ENCODE measurements at places on chromosomes 5 and 9.

GRCh38 chr5:87022415-87022814 lies 245.3 kb upstream of the RASA1 start:
- DNase-seq: no peak

GRCh38 chr5:143614831-143615230 lies 197.1 kb upstream of the HMHB1 start:
- no peak for DNase-seq

- DNase-seq: no peak
Measured at GRCh38 chr9:106482733-106483132, 380.2 kb upstream of the ZNF462 start.

DNA sequence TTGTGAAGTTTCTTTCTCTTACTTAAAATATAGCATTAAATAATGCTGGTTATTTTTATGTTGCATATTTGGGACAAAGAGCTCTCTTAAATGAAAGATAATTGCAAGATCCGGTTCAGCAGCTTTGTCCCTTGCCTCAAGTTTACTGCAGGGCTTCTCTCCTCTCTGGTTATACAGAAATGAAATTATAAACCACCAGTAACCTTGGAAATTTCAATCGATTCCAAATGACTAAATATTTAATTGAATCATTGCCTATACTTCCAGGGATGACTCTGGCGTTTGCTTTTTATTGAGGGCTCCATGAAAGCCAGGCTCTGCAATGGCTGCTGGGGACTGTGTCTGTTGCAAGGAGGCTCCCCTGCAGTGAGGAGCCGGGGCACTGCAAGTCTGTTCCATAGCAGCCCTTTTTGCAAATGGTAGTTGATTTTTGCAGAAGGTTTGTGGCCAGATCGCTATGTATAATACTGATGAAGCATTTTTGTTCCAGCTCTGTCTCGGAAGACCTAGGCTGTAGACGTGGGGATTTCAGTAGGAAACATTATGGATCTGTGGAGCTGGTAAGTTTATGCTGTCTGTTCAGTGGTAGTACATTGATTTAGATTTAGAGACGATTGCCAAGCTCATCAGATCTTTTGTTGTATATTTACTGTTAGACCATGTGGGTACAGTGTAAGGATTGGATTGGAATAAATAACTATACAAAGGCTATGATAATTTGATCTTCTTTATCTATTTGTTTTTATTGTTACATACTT lies at the start of gene GARNL3:
Gene GARNL3, plus strand, starts transcription at position 313 of the 758 bp plus-strand sequence. Its CDS starts 104 bp downstream, at position 417.
- peak; percentile 49 for DNase-seq

GRCh38 chr5:58737671-58738070 lies 154.8 kb downstream of the RAB3C start:
- DNase-seq: no peak

DNA sequence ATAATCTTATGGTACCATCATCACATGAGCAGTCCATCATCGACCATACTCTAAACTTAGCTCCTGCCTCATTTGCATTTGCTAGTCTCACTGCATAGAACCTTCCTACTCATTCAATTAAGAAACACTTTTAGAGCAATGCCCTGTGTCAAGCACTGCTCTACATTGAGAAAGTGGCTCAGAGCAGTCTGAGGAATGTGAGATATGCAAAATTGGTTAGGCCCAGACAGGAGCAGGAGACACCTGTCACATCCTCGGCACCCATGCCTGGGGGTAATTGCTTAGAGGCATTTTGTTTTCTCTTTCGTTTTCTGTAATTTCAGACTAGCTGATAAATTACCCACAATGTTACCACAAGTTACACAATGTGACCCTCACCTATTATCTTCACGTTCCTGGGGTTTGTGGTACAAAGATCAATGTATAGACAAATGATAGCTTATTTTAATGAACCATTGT lies 4.9 kb upstream of the RARS1 start:
- no peak for DNase-seq

DNA sequence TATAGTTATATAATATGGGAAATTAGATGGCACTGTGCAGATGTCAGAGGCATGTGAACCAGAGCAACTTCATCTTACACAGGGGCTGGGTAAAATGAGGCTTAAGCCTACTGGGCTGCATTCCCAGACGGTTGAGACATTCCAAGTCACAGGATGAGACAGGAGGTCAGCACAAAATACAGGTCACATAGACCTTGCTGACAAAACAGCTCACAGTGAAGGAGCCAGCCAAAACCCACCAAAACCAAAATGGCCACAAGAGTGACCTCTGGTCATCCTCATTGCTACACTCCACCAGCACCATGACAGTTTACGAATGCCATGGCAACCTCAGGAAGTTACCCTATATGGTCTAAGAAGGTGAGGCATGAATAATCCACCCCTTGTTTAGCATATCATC lies 479.4 kb downstream of the TLR4 start:
- no peak for DNase-seq

DNA sequence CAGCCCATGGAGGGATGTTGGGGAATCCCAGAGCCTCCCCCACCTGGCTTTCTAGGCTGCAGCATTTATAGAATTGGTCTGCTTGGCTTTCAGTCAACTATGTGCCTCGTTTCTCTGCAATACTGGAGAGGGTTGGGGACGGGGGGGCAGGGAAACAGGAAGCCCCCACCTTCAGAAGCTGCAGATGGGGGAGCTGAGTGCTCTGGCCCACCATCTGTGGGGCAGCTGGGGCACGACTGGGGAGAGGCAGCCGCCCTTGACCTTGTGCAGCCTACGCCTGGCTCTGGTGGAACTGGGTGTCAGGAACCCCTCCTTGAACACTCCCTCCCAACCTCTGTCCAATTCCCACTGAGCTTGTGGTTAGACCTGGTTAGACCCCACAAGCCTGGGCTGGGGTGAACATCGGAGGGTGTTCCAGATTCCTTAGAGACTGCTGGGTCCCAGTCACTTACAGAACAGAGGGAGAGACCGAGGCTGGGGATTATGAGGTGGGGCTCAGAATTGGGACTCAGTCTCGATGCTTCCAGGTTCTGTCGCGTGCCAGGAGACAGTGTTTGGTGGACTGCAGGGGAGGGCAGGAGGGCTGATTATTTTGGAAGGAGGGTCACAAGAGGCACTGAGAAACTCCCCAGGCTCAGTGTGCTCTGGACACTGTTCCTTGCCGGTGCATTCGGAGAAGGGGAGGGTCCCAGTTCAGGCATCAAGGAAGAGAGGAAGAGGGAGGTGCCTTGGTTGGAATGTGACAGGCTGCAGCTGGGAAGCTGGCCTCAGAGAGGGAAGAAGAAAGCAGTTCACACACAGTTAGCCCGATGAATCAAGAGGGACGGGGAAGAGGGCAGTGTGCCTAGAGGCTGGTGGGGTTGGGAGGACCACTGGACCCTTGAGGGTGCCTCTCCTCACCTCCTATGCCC lies 25.6 kb downstream of the COL27A1 start:
- no peak for DNase-seq

DNA sequence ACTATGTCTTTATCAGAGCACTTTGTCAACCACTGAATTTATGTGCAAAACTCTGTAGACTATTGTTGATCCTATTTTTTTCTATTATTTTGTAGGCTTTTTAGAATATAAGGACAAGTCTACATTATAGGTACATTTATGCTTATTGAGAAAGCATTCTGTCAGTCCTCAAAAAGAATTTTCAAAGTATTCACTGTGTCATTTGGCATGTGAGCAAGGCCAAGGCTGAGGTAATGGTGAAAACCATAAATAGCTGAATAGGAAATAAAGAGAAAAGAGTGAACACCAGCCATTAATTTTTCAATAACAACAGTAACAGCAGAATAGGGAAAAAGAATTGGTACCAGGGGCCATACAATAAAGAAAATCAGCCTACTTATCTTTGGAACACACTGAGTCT lies 21.0 kb downstream of the SKIC3 start:
- no peak for DNase-seq

- DNase-seq: no peak
Measured at GRCh38 chr9:106889061-106889590, 26.2 kb downstream of the ZNF462 start.

- no peak for DNase-seq
Measured at GRCh38 chr5:123545506-123545905, 33.5 kb downstream of the CSNK1G3 start.

- DNase-seq: no peak
Measured at GRCh38 chr9:105295986-105296385, 51.5 kb downstream of the SLC44A1 start.

DNA sequence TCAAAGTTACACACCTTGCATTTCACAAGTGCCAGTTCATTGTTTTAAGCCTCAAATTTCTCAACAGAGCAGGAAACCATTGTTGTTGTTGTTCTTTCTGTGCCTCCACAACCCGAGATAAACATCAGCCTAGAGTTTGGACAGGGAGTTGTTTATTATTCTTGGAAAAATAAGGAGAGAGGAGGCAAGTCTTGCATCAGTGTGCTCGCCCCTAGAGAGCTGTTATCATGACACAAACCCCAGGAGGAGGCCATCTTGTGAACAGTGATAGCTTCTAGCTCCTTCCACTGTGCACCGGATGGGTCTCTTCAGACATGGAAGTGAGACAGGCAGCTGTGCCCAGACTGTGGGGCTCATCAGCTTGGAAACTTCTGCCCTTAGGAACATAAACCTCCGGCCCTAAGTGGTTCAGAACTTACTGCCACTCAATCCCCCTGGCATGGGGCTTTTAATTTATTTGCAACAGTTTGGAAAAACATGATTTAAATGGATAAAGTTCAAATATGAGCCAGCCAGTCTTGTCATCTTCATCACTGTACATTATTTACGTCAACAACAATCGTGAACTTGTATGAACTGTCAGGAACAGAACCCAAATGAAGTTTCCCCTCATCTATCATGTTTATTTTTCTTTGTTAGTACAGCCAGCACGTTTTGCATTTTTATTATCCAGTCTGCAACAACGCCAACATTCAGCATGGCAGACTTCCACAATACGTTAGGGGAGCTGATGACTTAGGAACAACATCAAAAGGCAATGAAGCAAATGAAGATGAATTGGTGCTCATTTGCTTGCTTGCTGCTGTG lies 181.7 kb upstream of the S1PR3 start:
- no peak for DNase-seq

DNA sequence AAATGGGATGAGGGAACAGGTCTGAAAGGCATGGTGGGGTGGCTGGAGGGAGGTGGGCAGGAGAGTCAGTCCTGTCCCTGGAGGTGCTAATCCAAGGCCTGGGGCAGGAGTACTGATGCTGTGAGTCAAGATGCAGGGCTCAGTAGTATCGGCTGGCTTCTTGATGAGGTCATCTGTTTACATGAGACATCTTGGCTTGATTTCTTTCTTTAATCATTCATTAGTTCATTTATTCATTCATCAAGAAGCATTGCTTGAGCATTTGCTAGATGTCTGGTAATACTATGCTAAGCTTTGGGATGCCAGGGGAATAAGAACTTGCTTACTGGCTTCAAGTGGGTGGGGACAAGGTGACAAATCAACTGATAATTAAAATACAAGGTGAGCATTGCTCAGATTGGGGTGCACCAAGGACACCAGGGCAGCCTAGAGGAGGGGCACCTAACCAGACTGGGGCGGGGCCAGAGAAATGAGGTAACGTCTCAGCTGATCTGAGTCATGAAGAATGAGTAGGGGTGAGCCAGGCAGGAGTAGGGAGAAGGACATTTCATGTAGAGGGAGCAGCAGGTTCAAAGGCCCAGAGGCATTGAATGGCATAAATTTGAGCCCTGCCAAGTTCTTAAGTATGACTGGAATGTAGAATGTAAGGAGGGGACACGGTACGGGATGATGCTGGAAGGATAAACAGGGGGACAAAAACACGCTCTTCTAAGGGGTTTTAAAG lies 88.8 kb downstream of the EGFLAM start:
- DNase-seq: no peak

DNA sequence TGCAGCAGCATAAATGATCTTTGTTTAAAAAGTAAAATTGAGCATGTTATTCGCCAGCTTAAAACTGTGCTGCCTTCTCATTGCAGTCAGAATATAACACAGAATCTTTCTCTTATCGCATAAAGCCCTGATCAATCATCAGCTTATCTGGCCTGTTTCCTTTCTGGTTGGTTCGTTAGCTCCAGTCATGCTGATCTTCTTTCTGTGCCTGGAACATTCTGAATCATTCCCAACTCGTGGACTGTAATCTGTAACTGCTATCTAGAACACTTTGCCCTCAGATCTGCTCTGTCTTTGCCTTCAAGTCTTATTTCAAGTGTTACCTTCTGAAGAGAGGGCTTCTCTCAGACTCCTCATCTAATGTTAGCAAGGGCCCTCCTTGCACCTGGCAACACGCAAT lies 11.9 kb upstream of the FER start:
- DNase-seq: peak; percentile 21

- no peak for DNase-seq
Measured at GRCh38 chr9:130244548-130245165, 20.9 kb upstream of the HMCN2 start.

DNA sequence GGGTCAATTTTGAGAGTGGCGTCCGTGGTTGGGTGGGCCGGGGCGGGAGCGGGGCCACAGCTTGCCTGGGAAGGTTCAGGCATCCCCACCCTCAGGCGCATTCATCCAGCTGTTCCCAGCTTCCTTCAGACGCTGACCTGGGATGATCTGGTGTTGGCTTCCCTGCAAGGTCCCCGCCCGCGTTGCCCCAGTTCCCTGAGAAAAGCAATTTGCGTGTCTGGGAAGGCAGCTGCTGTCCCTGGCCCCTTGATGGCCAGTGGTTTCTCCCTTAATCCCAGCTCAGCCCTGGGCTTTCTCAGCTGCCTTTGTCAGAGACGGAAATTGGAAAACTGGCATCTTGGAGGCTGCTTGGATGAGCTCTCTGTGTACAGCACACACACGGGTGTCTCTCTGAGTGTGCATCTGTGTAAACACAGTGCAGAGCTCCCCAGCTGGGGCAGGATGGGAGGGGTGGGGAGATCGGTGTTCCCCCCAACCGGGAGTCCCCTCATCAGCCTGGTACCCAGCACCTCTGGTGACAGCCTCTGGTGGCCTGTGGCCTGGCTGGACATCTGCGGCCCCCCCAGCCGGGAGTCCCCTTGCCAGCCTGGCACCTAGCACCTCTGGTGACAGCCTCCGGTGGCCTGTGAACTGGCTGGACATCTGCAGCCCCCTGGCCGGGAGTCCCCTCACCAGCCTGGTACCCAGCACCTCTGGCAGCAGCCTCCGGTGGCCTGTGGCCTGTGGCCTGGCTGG lies 94.0 kb downstream of the COL5A1 start:
- DNase-seq: peak; percentile 62

DNA sequence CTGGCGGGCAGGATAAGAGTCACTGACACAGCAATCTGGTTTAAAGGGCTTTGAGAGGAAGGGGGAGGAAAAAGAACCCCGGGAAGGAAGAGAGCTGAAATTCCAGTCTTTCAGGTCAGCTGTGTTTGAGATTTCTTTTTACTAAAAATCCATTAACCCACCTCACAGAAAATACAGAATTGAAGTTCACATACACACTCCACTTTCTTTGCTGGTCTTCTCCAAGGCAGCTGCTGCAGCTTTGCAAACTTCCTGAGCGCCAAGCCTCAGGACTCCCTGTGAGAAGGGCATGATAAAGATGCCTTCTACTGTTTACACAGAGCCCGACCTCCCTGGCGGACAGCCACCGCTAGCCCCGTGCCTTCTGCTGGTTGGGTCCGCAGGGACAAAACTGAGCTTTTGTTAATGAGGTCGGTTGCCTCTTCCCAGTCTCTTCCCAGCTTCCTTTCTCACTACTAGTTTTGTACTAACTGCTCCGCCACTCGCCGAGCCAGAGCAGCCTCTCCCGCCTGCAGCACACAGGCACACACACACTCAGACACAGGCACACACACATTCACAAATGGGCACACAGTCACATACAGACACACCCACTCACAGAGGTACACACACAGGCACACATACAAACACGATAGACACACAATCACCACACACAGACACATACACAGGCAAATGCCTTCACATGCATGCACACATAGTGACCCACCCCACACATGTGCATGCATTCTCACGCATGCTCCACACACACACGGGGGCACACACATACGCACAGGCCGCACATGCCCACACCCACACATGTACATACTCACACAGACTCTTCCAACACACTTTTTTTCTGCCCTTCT lies at the start of gene FREM1:
Gene FREM1, minus strand, starts transcription at position 468 of the 845 bp plus-strand sequence. CDS start 41,451 bp downstream, outside the sequence.
- peak; percentile 58 for DNase-seq

- DNase-seq: no peak
Measured at GRCh38 chr5:5456858-5457257, 34.4 kb downstream of the ICE1 start.
